SK-MEL-5 (cell line): ENCODE measurements at places on chromosomes 6 and 20. TPM values are rescaled to one million over a fixed set of nuclear protein-coding genes. Genes with fewer than 3 reads are reported as not detected.

- DNase-seq: no peak
Measured at GRCh38 chr6:85066266-85066665, 301.9 kb upstream of the TBX18 start.

GRCh38 chr20:32681175-32682084, 7.7 kb upstream of the C20orf203 start:
- DNase-seq: no peak

DNA sequence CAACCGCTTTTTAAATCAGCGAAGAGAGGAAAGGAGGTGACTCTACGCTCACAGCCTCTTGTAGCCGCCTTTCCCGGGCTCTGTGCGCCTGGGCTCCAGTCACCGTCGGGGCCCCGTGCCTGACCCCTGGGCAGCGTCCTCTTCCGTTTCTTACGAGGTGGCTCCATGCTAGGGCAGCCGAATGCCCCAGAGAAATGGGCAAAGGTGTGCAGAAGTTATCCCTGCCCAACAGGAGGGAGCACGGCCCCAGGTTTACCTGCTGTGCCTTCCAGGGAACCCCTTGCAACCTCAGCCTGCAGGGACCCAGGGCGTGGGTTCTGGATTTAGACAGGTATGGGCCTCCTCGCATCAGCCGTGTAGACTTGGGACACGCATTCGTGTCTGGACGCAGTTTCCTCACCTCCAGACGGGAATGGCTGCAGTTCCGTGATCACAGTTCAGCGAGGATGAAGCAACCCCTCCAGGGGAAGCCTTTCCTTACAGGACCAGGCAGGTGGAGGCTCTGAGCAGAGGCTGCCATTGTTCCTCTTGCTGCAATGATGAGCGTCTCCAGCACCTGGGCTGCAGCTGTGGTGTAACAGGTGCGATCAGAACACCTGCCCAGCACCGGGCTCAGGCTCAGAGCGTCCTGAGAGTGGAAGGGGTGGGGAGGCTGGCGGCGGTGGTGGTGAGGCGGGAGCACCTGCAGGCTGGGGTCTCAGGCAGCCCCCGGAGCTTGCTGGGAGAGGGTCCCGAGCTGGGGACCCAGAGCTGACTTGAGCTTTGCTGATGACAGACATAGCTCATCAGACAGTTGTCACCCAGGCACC, 81.3 kb upstream of the BHLHE23 start:
- no peak for DNase-seq

The SPDEF gene
- total RNA-seq: not detected in 2 replicates

DNA sequence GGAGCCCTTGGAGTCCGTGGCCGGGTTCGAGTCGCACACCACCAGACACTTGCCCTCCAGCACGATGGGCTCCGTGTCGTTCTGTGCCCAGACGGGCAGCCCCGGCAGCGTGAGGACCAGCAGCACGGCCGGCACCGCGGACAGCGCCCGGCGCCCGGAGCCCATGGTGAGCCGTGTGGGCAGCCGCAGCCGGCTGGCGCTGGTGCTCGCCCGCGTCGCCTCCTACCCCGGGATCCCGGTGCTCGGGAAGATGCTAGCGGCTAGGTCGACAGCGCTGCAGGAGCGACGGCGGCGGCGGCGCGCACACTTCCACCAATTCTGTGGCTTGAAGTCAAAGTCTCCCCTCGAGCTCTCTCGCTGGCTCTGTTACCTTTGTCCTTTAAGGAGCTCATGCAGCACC, 1.3 kb downstream of the CBLN4 start:
- no peak for DNase-seq

DNA sequence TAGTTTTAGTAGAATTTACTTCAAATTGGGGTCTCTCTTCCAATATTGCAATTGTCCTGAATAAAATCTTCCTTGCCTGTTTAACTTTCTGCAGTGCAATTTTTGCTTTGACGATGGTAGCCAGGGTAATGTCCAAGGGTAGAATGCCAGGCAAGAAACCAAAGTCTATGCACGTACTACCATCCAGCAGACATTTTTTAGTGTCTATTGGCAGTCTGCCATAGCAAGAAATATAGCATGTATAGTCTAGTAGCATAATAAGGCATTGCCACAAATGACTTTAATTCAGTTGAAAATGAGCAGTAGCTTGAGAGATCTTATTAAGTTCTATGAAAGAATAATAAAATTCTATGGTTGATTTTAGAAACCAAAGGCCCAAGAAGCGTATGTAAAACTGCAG, 62.3 kb upstream of the KCNQ5 start:
- DNase-seq: no peak

The ARFGEF3 gene
- 0.82 and 0.85 TPM in 2 replicates for total RNA-seq

The SIGLEC1 gene
- not detected in 2 replicates for total RNA-seq

DNA sequence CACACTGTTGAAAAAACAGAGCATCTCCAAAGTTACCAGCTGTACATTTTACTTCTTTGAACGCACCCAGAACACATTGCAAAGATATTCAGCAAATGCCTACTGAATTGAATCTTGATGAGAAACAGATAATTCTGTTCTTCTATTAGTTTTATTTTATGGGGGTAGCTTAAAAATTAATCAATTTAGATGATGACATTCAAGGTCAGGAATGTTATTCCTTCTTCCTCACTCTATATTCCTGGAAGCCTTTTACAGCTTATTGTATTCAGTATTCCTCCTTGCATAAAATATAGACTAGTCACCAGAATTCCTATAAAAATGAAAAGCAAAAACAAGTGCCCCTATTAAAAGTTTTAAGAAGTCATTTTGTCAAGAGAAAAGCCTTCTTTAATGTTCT, 21.4 kb upstream of the GMDS start:
- no peak for DNase-seq

GRCh38 chr20:53643031-53643832, 49.6 kb upstream of the ZNF217 start:
- DNase-seq: peak; percentile 42

- DNase-seq: no peak
Measured at GRCh38 chr20:19589787-19590362, 168.2 kb upstream of the RIN2 start.

The UNC93A gene
- total RNA-seq: not detected in 2 replicates

The PRPH2 gene
- total RNA-seq: not detected in 2 replicates

The RIPPLY2 gene
- total RNA-seq: 3.8 and 4.5 TPM in 2 replicates

- peak; percentile 87 for DNase-seq
Measured at GRCh38 chr6:18990059-18990978, 603.2 kb downstream of the RNF144B start.

DNA sequence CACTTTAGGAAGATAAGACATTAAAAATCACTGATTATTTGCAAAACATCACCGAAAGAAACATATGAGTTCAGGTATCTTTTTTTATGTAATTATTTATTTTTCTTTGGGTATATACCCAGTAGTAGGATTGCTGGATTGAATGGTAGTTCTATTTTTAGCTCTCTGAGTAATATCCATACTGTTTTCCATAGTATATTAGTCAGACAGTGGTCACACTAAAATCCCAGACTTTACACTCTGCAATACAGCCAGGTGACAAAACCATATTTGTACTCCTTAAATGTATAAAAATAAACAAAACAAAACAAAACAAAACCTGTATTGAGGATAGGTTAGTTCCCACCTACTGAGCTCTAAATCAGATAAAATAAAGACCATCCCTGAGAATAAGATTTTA, 1024.3 kb upstream of the EYS start:
- no peak for DNase-seq

The TOP1 gene
- 16.1 and 20.0 TPM in 2 replicates for total RNA-seq

DNA sequence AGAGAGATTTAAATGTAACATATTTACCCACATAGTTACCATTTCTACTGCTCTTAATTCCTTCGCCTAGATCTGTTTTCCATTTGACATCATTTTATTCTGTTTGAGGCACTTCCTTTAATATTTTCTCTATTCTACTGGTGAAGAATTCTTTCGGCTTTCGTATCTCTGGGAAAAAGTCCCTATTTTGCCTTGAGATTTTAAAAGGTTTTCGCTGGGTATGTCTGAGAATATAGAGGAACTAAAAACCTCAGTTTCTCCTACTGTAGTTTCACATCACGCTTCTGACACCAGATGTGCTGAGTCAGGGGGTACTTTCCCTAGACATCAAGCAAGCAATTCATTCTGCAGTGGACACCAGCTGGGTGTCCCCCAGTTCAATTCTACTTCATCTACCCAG, 61.7 kb downstream of the E2F3 start:
- DNase-seq: no peak

GRCh38 chr6:37565267-37566110, 65.8 kb upstream of the CCDC167 start:
- DNase-seq: no peak

The SIRPB1 gene
- total RNA-seq: 0.98 and 1.8 TPM in 2 replicates

- no peak for DNase-seq
Measured at GRCh38 chr6:74671558-74672025, 534.3 kb downstream of the COL12A1 start.

DNA sequence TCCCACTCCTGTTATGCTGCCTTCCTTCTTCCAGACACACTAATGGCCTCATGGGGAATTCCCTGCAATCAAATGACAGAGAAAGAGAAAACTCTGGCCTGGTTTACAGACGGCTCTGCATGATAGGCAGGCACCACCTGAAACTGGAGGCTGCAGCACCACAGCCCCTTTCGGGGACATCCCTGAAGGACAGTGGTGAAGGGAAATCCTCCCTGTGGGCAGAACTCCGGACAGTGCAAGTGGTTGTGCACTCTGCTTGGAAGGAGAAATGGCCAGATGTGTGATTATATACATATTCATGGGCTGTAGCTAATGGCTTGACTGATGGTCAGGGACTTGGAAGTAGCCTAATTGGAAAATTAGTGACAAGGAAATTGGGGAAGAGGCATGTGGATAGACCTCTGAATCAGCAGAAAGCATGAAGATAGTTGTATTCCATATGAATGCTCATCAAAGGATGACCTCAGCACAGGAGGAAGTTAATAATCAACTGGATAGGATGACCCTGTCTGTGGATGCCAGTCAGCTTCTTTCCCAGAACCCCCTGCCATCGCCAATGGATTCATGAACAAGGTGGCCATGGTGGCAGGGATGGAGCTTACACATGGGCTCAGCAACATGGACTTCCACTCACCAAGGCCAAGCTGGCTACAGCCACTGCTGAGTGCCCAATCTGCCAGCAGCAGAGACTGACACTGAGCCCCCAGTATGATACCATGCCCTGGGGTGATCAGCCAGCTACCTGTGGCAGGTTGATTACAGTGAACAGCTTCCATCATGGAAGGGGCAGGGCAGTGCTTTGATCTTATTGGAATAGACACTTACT, 44.5 kb upstream of the VSX1 start:
- DNase-seq: no peak

The BPIFB4 gene
- total RNA-seq: not detected in 2 replicates

The TP53TG5 gene
- total RNA-seq: not detected in 2 replicates

The CLPSL2 gene
- not detected in 2 replicates for total RNA-seq

- no peak for DNase-seq
Measured at GRCh38 chr6:20900389-20901160, 366.3 kb downstream of the CDKAL1 start.

DNA sequence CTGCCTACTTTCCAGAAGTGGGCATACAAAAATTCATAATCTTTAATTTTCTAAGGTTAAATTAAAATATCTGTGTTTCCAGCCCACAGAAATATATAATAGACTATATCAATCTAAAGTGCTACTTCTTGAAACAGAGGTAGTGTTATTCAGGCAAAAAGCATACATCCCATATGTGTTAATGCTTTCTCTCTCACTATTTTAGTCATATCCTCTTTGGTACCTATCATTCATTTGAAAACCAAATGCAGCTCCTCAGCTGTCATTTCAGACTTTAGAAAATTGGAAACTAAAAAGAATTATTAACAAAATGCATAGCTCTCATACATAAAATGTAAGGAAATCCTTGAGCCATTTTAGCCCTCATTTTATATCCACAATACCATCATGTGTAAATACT, 925 bp downstream of the FHL5 start:
- DNase-seq: no peak

DNA sequence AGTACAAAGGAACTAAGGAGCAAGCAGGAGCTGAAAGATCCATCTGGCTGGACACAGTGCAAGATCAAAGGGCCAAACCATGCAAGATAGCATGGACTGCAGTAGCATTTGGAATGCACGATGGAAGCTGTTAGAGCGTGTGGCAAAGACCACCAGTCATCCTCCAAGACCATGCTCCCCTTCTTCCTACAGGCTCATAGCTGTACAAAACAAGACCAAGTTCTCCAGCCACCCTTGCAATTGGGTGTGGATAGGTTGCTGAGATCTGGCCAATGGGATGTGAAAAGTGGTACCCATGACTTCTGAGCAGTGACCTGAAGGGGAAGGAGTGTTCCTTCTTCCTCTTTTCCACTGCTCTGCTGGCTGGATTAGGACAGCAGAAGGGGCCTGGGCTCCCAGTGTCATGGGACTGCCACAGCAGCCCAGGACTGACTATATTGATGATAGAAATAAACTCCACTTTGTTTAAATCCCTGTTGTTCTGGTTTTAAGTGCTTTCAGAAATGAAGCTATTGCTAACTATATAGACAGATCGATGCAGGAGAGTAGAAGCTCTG, 64.9 kb downstream of the SLC22A23 start:
- no peak for DNase-seq

- no peak for DNase-seq
Measured at GRCh38 chr6:17932330-17932852, 55.0 kb downstream of the KIF13A start.
